ENCODE measurements at places on chromosomes 2 and 18.

- no peak for DNase-seq
Observed at GRCh38 chr2:166140932-166141331, 13.1 kb upstream of the SCN1A start.

DNA sequence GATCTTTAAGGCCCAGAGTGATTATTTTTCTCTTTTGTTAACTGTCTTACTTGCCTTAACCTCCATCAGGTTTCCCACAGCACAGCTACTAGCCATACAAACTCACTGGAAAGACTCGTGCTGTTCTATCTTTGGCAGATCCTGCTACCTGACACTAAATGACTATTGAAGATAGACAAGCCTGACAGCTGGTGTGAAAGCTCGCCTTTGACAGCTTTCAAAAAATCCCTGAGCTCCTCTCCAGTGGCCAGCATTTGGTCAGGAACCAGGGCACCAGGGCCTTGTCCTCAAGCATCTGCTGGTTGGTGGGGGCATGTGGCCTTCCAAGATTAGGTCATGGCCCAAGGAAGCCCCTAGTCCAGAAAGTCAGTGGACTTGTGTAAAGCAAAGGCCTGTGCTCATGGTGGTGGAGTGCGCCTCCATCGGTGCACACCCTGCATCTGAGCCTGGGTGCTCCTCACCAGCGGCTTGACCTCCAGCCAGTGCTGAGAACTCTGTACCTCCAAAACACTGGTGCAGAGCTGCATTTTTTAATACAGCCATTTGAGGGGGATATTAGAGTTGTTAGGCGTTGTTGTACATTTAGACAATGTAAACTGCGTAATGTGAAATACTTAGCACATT, 158.5 kb downstream of the NCK2 start:
- no peak for DNase-seq

DNA sequence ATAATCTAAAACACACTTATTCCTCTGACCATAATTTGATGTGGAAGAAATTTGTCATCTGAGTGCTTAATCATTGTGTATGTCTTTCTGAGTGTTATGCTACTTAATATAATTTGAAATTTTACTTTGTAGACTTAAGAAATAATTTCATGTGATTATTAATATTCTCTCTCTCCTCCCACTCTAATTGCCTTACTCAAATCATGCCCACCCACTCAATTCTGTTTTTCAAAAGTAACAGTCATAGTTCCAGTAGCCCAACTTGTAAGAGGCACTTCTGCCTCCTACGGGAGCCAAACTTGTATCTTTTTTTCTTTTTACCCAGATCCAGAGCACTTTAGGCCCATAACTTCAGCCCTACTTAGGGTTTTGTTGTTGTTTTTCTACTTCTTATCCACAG, 18.5 kb upstream of the KYNU start:
- DNase-seq = no peak

DNA sequence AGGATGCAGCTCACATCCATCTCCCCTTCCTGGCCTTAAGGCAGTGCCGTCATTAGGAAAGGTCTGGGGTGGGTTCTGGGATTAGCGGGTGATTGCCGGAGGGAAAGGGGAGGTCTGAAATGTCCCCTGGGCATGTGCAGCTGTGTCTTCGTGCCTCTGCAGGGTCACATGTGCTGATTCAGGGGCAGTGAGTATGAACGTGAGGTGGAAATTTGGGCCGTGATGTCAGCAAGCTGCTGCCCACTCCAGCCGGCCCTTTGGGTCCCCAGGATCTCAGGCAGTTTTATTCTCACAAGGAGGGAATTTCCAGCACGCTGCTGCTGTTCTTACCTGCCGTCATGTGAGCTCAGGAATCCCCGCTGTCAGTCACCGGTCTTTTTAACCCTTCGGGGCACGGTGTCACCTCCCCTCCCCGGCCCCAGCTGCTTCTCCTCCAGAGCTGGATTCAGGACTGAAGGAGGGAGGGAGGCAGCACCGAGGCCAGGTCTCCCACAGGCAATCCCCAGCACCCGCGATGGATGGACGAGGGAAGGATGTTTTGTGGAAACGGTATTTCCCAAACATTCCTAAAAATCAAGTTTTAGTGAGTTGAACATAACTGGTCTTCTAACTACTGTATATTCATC, 23.5 kb downstream of the GPR35 start:
- DNase-seq = no peak

DNA sequence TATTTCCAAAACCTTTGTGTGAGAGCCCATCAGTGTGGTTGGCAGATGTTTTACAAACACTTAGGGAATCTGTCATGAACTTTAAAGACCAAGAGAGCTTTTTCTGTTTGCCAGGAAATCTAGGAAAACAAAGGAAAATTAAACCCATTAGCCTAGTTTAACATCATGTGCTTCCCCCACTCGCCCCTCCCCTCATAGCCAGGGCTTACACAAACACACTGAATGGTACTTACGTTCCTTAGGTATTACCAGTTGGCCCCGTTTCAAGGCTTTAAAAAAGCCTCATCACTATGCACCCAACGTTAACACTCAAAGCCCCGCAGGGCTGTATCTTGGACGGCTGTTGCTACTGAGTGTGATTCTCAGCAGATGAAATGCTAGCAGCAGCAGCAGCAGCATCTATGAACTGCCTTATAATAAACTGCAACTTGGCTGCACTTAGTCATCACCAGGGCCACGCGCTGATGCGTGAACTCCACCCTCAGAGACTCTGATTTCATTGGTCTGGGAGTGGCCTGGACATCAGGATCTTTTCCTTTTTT, 20.1 kb upstream of the TTC39C start:
- DNase-seq = no peak

DNA sequence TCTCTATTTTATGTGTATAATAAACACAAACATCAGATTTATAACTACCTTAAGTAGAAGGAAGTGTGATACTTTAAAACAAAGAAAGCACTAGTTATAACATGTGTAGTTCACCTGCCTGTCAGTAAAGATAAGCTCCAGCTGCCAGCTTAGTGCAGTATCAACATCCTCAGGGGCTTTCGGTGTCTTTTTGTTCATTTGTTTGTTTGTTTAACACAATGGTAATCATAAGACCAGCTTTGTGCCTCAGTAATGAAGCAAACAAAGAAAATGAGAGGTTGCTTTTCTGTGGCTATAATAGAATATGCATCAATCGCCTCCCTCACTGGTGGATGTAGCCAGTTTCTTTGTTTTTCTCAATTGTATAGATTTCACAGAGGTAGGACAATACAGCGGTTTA, 1499.0 kb upstream of the TMEFF2 start:
- no peak for DNase-seq

DNA sequence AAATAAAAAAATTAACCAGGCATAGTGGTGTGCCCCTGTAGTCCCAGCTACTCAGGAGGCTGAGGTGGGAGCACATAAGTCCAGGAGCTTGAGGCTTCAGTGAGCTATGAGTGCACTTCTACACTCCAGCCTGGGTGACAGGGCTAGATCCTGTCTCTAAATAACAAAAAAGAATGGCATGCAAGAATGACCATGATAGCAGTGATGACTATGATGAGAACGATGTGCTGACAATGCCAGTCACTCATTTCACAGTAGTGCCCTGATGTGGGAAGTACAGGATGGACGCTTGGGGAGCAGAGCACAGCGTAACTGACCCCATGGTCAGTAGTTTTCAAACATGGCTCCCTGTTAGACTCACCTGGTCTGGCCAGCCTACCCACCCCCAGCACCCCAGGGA, 139.1 kb downstream of the VAPA start:
- DNase-seq = no peak

- no peak for DNase-seq
Observed at GRCh38 chr2:179354739-179355537, 90.3 kb upstream of the SESTD1 start.

GRCh38 chr2:39432701-39433100, 4.4 kb downstream of the MAP4K3 start:
- DNase-seq = no peak

DNA sequence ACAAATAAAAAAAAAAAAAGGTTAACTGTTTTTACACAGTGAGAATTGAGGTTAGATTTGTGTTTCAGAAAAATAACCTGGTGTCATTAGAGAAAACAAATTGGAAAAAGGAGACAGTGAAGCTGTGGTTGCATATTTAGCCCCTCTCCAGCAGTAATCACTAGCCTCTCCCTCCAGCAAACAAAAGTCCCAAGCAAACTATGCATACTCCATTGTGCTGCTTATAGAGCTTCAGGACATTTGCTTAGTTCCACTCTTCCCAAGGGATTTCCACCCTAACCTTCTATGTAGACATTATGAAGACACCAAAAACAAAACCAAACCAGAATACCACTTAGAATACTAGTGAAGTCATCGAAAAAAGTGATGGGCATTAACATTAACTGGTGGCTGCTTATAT, 534.2 kb upstream of the CDH2 start:
- no peak for DNase-seq

DNA sequence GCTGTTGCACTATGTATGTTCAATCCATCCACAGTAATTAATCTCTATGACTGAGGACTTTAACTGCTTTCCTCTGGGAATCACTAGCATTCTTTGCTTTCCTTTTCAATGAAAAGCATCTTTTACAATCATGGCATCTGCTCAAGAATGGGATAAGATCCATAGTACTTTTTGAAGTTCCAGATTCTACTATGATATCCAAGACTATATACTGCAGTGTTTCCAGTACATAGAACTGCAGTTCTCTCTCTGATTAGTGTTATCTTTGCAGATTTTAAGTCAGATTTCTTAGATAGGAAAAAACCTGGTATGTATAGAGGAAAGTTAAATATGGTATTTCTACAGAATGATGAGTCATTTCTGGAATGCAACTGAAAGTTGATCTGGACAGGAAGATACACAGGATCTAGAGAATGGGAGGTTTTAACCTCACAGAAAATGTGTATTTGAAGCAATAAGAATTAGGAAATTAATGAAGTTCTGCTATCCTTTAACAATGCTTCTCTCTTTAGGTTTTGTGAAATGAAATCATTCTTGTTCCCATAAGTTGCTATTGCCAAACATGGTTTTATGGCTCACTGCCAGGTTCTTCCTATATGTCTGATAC, 670.7 kb downstream of the ERBB4 start:
- peak; percentile 22 for DNase-seq

DNA sequence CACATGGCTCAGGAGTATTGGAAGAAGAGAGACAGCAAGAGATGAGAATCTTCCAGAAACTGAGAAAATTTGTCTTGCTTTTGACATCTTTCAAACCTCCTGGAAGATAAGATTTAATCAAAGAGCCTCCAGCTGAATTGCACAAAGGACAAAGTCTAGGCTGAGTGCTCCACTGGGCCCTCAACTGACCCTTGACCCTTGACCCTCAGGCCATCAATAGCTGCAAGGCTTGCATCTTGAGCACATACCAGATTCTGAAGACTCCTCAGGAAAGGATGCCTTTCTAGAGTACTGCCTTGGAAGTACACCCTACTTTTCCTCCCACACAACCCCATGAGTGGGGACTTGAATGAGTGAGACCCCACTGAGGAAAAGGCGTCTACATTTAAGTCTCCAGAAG, 1125.5 kb downstream of the BCL11A start:
- no peak for DNase-seq

- DNase-seq = no peak
Observed at GRCh38 chr2:19944205-19944845, 42.5 kb upstream of the TTC32 start.

DNA sequence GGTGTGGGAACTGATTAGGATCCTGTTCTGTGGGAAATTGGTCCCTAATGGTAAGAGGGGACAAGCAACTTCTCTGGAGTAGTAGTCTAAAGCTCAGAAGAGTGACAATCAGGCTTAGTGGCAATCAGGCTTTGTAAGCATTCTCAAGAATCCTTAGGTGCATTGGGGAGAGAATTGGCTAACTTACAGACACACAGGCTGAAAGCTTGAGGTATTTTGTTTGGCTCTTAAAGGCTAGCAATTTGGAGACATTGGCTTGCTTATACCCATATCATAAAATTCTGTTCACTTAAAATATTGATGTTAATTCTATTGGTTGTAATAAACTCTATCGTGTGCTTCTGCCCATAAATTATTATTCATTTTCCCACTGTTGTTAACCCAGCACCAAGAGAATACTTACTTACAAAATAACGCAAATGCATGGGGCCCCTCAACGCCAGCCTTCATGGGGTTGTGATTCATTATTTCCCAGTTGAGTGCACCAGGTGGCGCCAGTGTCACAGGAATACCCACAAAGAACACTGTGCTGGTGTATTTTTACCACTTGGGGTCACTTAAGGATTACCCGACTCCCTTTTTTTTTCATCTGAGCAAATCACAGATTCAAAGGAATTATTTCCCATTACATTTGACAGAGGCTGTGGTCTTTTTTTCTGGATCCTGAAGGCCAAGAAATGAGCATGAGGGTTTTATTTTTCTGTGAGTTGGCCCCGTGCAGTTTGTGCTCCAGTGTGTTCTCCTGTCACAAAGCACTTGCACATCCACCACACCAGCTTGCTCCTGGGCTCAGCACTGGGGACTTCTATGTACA, 45.5 kb downstream of the DDX1 start:
- DNase-seq = peak; percentile 60

DNA sequence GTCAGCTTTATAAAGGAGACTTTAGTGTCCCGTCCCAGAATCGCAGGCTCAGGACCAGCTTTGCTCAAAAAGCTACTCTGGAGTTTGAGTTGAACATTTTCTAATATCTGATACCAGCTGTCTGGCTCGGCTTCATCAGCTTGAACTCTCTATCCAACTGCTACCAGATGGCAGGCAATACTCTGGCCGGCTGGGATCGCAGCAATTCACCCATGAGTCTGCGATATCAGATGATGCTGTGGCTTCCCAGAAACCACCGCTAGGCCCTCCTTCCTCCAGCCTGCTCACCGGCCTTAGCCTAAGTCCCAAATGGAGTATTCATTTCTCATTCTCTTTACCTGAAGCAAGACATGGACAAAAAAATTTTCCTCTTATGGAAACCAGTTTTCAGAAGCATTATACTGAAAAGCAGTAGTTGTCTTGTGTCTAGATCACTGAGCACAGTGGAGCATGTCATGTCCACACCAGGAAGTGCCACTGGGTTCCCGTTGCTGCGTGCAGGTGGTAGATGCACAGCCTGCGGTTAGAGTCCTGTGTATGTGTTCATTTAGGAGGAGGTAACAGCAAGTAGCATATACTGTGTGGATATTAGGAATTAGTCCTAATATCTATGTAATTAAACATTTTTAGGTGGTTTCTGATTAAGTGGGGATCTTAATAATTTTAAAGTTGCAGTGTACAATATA, 162.0 kb upstream of the SOX11 start:
- DNase-seq = no peak

DNA sequence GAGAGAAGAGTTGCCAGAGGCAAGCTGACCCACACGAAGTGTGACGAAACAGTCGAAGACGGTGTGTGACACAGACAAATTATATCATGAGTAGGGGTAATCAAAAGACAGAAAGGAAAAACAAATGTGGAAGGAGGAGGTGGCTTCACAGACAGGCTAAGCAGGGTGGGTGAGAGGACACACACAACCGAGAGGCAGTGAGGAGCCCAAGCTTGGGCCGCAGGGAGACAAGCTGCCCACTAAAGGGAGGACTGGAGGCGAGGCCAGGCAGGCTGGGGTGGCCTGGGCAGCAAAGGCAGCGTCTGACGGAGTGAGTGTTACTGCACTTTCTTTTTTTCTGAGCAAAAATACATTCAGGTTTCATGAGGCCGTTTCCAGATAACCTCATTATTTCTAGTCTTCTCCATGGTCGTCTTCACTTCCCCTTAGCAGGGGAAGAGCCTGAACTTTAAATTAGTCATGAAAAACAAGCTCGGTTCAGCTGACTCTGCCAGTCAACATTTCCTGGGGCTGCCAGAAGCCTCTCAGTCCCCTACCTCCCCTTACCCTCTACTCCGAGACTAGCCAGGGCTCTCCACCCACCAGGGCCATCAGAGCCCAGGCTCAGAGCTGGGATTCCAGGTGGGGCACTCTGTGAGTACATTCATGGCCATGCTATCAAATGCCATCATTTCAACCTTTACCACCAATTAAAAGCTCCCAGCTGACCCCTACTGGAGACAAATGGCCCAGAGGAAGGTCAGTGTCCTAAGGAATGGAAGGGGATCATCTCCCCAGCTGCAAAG, 13.8 kb upstream of the ZFP36L2 start:
- DNase-seq = no peak
